Activated T-cell treated with anti-CD3 and anti-CD28 coated beads, Interleukin-2, amount 50 U/mL, for 24 hours (primary cell): ENCODE measurements at places on chromosomes 6 and 20.

- no peak for DNase-seq
These were observed 108.5 kb downstream of the MAN1A1 start for GRCh38 chr6:119241111-119241465.

- no peak for DNase-seq
These were observed 32.4 kb upstream of the GFOD1 start for GRCh38 chr6:13519839-13520238.

- no peak for DNase-seq
These were observed 148.8 kb downstream of the QKI start for GRCh38 chr6:163563318-163563717.

- DNase-seq, result no peak
These were observed 7.7 kb upstream of the SMIM13 start for GRCh38 chr6:11085758-11086435.

- no peak for DNase-seq
These were observed 22.2 kb upstream of the SCRT2 start for GRCh38 chr20:697826-698225.

DNA sequence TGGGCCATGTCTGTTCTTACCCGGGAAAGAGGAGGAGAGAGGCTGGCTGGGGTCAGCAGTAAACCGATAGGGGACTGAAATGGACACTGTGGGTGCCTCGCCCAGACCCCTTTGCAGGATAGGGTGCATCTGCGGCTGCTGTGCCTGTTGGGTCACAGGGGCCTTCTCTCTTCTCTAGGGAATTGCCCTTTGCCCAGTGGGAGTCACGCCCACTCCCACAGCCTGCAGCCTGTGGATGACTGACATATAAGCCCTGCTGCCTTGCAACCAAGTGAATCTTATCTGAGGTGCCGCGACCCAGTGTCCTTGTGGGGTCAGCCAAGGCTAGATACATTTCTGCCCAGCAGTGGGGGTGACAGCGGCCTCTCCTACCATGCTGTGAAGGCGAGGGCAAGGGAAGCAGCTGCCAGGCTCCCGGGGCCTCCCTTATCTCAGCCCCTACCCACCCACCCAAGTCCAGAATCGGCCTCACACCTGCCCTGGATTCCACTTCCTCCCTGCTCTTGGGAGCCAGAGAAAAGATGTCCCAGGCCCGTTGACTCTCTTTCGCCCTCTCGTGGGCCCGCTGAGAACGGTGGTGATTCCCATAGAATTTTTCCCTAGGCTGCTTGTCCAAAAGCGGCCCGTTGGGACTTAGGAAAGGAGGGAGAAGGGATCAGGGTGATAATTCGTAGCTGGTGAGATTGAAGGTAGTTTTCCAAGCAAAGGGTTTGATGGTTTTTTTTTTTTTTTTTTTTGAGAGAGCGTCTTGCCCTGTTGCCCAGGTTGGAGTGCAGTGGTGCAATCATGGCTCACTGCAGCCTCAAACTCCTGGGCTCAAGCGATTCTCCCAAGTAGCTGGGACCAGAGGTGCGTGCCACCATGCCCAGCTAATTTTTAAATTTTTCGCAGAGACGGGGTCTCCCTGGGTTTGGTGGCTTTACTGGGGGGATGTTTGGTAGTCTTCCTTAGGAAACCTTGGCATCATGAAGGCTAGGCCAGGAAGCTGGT lies 76.4 kb upstream of the RNF24 start:
- peak; percentile 61 for DNase-seq

GRCh38 chr6:83605517-83605916 lies 93.2 kb downstream of the PRSS35 start:
- DNase-seq, result no peak

- no peak for DNase-seq
These were observed 531.7 kb downstream of the LMBRD1 start for GRCh38 chr6:69265090-69265489.

GRCh38 chr6:20227350-20227749 lies 15.1 kb upstream of the MBOAT1 start:
- DNase-seq, result no peak

- DNase-seq, result no peak
These were observed 38.1 kb downstream of the CRYBG1 start for GRCh38 chr6:106398621-106399020.

DNA sequence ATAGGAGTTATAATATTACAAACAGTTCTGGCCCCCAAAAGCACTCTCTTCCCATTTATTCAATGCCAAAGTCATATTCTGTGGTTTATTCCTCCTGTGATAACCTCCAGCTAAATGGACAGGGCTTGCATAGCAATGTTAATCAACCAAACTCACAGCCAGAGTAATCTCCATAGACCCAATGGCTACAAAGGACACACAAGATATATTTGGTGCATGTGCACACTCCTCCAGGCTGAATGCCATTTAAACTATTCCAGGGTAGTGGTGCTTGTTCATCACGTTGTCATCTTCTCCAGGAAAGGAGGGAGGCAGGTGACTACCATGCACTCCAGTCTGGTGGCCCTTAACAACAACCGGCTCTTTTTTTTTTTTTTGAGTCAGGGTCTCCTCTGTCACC lies 56.8 kb downstream of the B3GAT2 start:
- DNase-seq, result no peak

DNA sequence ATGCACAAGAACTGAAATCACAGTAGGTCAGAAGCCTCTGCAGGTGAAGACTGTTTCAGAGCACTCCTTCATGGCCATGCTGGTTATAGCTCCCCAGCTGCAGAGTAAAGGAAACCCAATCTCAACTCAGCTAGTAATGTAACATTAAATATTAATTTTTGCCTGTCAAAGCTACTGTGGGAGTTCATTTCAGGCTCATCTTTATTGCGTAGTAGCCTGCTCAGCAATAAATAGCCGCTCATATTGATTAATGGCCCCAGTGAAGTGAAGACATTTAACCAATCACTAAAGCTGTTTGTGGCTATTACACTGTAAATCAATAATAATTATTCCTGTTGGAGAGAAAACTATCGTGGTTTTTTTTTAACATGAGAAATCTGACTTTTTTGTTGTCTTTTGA lies 101.7 kb downstream of the FRK start:
- DNase-seq, result no peak

DNA sequence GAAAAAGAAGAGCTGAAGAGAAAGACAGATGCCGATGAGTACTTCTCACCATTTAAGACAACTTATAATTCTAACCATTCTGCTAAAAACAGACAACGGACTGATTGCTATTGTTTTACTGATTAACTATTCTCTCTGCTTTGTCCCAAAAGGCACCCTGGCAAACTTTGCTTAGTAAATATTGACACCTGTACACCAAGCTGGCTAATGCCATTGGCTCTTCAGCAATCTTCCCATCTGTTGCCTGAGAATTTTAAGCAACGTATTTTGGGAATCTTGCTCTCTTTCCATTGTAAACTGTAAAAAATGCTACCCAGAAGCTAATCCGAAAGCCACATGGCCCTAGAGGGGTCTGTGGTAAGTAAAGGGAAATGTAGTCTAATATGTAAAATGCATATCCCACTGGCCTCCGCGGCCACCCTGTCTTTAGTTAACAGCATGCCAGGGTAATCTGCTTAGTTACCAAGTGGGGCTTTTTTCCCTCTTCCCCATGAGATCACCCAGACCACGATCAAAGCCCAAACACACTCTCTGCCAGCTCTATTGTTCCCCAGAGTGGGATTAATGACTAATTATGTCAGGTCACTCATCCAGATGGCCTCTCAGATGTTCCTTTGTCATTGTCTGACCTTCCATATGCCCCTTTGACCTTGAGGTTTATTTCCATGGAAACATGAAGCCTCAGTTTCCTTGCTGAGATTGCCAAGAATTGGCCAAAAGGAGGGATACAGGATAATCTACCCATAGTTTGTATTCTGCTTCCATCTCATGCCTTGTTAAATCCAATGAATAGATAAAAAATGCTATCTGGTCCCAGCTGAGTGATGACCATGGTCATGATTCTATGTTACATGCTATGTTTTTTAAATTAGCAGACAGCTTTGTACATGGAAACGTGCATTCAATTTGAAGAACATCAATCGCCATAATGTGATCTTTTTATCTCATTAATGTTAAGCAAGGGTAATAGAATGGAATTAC lies 216.4 kb upstream of the MCHR2 start:
- no peak for DNase-seq

DNA sequence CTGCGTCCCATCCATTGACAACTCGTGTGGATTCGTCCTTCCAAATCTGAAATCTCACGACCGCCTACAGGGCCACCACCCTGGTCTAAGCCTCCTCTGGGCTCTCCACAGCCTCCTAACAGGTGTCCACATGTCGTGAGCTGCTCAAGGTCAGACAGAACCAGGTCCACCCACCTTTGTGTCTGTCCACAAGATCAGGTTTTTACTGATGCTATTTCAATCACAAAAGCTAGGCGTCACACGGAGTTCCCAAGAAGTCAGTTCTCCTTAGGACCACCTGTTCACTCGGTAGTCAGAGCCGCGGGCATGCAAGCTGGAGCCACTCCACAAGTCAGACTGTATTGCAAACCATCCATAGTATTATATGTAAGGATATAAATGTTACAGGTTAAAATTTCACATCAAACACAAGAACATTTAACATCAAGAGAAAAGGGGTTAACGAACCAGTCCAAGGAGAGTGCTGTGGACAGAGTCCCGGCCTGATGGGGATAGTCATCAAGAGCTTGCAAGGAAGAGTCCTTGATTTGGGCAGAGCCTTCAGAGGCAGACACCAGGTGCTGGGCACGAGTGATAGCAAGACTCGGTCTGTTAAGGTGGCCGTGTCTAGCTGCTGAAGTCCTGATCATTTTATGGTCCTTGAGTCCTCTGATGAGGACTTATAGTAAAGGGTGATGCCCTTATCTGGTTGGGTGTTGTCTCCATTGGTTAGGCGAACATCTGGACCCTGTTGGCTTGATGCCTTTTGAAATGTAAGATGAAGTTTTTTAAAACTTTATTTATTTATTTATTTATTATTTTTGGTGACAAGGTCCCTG lies 731 bp upstream of the DNPH1 start:
- no peak for DNase-seq

GRCh38 chr6:106051226-106051625 lies 34.9 kb upstream of the PRDM1 start:
- no peak for DNase-seq

DNA sequence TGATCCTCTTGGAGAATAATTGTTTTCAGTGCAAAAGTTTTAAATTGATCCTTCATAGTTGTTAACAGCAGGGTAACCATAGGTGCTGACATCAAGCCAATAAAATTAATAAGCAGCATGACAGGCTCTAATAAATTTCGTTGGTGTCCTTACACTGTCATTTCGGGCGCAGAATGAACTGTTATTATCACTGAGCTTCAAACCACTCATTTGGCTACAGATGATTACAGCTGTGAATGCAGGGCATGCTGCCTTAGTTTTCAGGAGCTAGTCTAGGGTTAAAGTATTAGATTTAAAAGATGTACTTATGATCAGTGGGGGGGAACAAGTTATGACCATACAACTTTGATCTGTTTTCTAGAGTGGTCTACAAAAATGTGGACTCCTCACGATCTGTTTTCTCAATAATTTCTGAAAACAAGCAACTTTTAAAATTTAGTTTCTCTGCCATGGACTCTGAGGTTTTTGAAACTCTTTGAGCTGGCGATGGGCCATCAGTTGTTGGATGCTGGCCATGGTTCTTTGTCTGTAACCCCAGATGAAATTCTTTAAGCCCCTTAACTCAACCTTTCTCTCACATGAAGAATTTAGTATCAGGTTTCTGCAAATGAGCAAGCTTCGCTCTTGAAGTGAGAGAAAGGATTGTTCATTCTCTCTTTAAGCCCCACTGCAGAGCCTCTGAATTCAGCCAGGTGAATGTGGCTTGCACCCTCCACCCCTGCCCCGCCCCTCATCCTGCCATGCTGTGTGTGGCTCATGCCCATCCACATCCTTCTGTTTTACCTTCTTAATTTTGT lies 99.1 kb upstream of the MTHFD1L start:
- DNase-seq, result no peak

GRCh38 chr6:44275271-44275748 lies 5.1 kb downstream of the TMEM151B start:
- DNase-seq, result no peak

GRCh38 chr6:44942201-44942600 lies 385.9 kb upstream of the RUNX2 start:
- no peak for DNase-seq

DNA sequence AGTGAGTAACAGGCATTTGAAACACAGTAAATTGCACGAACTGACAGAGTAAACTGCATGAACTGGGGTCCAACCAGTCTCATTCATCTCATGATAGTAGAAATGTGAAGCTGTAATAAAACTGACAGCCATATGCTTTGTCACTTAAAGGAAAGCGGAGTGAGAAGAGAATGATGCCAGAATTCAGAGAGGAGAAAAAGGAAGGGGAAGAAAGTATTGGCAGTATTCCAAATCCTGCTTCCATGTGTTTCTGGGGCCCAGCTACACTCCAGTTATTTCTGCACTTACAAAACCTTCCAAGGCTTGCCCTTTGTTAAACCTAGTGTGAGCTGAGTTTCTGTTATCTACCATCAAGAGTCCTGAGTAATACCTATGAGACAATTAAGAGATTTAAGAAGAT lies 17.2 kb downstream of the SNX14 start:
- no peak for DNase-seq

DNA sequence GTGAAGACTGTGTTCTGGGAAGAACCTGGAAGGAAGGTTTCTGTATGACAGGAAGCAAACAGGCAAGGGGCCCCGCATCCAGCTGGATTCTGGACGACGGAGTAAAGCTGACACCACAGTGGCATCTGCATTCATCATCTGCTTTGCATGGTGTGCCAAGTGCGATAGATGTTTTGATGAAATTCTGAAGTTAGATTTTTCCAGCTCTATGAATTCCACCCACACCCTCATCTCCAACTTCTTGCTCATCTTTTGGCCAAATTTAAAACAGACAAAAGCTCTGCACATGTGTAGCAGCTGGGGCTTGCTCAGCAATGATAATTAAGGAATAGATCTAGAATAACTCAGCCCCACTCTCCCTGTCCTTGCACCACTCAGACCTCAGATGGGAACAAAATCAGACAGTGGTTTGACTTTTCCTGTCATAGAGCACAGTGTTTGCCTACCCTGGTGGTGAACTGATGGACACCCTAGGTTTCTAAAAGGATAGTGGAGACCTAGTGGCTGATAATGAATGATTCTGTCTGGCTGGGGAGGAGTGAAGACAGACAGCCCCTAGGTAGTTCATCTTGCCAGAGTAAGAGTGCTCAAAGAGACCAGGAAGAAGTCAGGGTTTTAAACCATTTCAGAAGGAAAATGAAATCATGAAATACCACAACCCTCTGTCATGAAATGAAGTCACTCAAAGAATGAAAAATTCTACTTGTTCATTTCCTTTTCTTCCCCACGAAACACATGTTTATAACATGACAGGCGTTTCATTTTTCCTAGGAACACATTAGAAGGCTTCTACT lies 85.8 kb downstream of the BCAS1 start:
- DNase-seq, result no peak

- DNase-seq, result no peak
These were observed 421.1 kb upstream of the AGPAT4 start for GRCh38 chr6:161694995-161695394.

DNA sequence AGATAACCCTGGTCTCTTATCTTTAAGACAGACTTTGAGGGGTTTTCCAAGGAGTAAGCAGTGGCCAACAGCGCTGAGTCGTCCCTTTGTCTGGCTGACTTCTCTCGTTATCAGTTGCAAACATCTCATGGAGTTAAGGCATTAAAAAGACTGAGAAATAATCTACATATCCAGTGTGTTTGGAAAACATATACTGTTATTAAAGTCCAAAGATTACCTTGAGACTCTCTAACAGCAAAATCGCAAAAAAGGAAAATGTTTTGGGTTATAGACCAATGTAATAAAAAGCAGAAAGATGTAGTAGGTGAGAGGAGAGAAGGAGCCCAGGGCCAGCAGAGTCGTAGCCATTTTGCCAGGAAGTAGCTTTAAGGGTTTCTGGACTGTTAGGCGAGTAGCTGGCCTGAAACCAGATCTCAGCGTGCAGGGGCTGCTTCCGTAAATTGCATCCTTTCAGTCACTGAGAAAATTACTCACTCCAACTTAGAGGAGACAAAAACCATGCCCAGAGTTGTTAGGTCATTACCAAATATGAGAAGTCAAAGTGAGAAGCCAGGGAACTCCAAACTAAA lies 24.6 kb downstream of the MYLK4 start:
- no peak for DNase-seq
